Activated CD8-positive, alpha-beta memory T cell treated with anti-CD3 and anti-CD28 coated beads for 1 hour (primary cell): ENCODE measurements at places on chromosomes 11 and 22.

GRCh38 chr22:36467042-36467810, 14.2 kb downstream of the TXN2 start:
- no peak for DNase-seq

GRCh38 chr22:22959147-22959827, 71.7 kb downstream of the IGLL5 start:
- peak; percentile 56 for DNase-seq

GRCh38 chr22:22920104-22920654, 32.6 kb downstream of the IGLL5 start:
- no peak for DNase-seq

GRCh38 chr11:112834277-112834755, 126.9 kb upstream of the NCAM1 start:
- no peak for DNase-seq

GRCh38 chr11:66562907-66563583, 5.4 kb downstream of the CTSF start:
- DNase-seq, result no peak

DNA sequence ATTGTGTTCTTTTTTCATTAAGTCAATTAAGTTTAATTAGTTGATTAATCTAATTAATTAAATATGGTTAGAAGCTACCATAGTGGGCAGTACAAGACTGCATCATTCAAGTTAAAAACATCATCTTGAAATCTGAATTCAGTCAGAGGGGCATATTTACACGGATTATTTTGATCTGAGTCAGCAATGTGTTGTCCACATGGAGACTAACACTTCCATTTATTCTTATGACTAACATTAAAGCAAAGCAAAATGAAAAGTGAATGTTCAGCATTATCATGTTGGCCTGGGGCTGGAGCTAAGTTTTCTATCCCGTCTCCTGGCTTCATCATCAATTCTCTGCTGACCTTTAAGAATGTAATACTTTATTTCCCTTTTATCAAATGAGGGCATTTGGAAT, 17.3 kb downstream of the FLI1 start:
- no peak for DNase-seq

- no peak for DNase-seq
Measured at GRCh38 chr11:87251560-87251959, 213.8 kb downstream of the TMEM135 start.

DNA sequence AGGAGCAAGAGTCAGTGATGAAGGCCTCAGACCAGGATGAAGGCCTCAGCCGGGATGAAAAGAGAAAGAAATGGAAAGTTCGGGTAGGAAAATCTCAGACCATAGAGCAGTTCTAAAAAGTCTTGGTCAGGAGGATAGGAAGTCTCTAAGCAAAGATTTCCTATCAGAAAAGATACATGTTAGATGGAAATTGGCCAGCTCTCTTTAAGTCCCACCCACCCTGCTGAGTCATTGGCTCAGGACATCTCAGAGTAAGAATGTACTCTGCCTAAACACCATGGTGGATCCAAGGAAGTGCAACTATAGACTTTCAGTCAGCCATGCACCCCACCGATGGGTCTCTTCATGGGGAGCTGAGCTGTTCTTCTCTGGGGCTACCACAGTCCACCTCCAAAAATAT, 4.4 kb downstream of the OR8B3 start:
- no peak for DNase-seq

DNA sequence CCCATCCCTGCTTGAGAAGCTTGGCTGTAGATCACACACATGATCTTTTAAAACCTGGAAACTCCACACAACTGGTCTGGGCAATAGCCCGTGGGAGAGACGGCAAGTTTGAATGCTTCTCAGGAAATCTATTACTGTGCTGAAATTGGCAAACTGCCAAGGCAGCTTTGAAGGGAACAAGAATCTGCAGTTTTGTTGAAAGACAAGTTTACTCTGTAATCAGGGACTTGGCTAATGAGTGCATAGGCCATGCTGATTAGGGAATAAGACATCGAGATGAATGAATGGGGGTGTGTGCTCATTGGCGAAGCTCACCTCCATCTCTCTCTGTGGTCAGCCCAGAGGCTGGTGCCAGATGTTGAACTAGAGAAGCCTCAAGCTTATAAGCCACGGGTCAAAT, 218.8 kb downstream of the HIPK3 start:
- no peak for DNase-seq

DNA sequence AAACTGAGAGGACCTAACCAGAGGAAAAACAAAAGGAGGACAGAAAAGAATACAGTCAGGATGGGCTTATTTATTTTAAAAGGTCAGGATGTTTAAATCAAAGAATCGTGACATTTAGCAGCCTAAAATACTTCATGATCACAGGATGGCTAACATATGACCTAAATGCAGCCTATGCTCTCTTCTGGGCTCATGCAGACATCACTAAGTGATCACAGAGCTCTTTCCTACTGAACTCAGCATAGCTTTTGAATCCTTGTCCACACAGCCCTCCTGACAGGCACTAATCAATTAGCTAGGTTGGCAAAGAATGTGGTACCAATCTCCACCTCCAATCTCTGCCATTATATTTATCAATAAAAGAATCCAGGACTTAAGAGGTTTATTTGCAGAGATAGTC, 60.1 kb upstream of the PHF21A start:
- no peak for DNase-seq

- no peak for DNase-seq
Measured at GRCh38 chr22:22733881-22734373, 89.5 kb downstream of the GGTLC2 start.

DNA sequence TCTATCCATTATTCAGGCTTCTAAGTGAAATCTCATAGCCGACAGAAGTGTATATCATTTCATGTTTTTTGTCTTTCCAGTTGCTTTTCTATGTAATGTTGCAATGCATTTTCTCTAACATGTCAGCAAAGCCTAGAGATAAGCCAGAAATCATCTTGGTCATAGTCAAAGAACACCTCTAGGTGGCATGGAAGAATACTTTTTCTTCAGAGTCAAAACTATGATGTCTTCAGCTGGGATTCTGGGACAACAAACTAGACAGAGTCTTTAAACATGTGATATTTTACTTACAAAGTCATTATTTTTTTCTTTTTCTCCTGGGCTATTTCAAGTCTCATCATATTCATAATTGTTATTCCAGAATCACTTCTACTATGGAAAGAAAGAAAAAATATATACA, 4.4 kb downstream of the GAS2 start:
- no peak for DNase-seq

GRCh38 chr22:46668116-46668515, 47.9 kb downstream of the GRAMD4 start:
- no peak for DNase-seq

DNA sequence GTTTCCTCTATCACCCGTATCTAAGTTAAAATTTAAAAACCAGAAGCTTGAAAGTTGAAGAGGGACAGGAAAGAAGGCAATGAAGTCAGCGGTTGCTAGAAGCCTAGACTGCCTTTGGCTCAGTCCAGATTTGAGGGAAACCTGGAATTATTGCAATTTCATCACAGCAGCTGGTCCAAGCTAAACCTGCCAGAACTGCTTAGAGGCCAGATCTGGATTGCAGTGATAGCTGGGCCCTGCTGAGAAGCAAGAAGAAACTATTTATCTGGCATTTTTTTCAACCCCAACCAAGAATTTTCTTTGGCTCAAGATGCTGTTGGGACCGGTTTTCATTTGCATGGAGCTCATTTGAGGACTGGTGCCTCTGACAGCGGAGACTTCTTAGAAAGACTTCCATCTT, 121.5 kb upstream of the TEAD1 start:
- no peak for DNase-seq

DNA sequence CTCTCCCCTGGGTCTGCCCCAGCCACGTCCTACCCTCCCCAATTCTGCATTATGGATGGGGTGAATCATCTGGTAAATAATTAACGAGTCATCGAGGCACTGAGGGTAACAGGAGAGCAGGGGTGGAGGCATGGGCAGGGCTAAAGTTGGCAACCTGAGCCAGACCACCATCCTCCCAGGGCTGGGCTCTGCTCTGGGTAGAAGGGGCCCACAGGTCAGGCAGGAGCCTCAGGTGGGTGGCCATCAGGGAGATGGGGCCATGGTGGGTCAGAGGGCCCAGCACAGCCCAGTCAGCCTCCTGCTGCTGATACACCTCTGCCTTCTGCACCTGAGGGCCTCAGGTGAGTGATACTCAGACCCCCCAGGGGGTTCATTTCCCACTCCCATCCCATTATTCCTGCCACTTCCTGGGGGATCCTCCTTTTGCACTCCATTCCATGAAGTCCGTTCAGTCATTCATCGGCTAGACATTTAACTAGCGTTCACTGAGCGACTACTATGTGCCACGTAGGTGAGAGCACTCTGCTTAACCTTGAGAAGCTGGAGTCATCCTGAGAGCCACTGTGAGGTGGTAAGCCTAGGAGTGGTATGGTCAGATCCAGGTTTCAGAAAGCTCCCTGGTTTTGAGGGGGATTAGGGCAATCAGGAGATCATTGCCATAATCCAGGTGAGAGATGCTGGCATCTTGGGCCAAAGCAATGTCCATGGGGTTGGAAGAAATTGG, at the start of gene VSIG10L2:
Gene VSIG10L2 (plus strand): TSS at position 248 of the 724 bp plus-strand sequence. CDS start 12 bp downstream, at position 260.
- DNase-seq, result no peak

DNA sequence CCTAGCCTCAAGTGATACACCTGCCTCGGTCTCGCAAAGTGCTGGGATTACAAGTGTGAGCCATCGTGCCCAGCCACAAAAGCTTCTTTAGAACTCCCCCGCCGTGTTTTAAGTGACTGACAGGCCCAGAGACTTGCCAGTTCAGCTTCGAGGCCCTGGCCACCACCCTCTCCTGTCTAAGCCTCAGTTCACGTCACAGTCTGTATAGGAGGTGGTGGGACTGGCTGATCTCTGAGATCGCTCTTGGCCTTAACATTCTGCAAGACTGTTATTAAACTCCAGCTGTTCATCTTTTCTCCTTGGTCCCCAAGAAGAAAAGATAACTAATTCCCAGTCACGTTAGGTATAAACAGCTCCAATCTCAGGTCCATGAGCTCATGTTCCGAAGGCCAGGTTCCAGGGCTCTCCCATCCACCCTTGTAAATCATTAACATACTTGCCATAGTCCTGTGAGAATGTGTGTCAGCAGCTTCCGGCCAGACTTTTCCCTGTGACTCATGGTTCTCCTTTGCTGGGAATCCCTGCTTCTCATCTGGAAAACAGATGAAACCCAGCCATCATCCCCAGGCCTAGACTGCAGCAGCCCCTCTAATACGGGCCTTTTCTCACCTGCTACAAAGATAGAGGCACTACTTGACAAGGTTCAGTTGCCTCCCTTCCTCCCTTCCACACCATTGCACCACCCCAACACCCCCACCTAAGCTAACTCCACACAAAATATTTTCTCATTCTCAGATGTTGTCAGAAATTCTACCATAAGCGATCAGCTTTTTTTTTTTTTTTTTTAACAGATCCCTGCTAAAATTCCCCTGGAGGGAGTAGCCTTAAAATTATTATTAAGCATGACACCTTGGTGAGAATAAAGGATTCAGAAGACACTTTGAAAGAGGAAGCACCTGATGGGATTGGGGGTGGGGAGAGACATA, 5.6 kb upstream of the KIAA0930 start:
- no peak for DNase-seq

DNA sequence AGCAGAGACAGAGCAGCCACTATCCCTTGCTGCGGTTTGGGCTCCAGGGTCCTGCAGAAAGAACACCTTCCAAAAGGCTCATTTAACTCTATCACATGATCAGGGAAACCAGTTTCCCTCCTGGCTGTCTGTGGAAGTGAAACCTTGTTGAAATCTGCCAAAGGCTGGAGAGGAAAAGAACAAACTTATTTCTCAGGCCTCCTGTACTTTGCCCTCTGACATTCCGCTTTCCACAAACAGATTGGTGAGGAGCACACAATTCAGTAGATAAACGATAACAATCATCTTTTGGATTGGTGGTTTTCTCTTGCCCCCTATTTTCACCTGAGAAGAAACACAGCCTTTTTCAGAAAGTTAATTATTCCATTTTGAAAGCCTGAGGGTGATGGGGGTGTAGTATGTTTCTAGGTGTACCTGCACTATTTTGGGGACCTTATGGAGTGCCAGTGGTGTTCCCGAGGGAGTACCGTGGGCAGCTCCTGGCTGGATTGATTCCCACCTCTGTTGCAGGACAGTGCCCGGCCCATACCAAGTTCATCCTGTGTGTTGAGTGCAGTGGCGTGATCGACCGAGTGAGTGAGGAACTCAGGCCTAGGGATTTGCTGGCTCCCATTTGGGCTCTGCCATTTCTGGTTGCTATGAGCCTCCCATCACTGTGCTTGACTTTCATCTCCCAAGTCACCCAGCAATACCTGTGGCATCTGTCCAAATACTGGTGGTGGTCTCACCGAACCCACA, 102.0 kb downstream of the TBC1D22A start:
- DNase-seq, result no peak

- DNase-seq, result no peak
Measured at GRCh38 chr11:1341928-1342524, 32.6 kb upstream of the TOLLIP start.

- DNase-seq, result no peak
Measured at GRCh38 chr22:46810856-46811786, 48.7 kb downstream of the TBC1D22A start.

GRCh38 chr22:35808377-35808776, 90.7 kb downstream of the APOL5 start:
- no peak for DNase-seq
